Endodermal cell (in vitro differentiated cells): ENCODE measurements at places on chromosomes 16 and 17. TPM values are rescaled to one million over a fixed set of nuclear protein-coding genes. Genes with fewer than 3 reads are reported as not detected.

Gene ADAM11
- 1.6 and 1.9 TPM in 2 replicates for total RNA-seq

Gene FA2H
- total RNA-seq, result 1.4 to 2.1 TPM (median 2.1 TPM) in 3 replicates

Gene IQCK
- total RNA-seq, result 18.2 and 21.1 TPM in 2 replicates

Gene CHTF18
- 138 and 158 TPM in 2 replicates for total RNA-seq

Gene WFIKKN1
- 7.7 and 8.1 TPM in 2 replicates for total RNA-seq

Gene SGSM2
- 60.1 and 62.5 TPM in 2 replicates for total RNA-seq

Gene ZNF423
- 20.7 to 30.3 TPM (median 28.4 TPM) in 3 replicates for total RNA-seq

Gene NPIPA8
- 0.75 and 1.1 TPM in 2 replicates for total RNA-seq

Gene TBX21
- total RNA-seq, result not detected in 3 replicates
